ENCODE measurements at places on chromosomes 2 and 18. TPM values are rescaled to one million over a fixed set of nuclear protein-coding genes. Genes with fewer than 3 reads are reported as not detected.

- DNase-seq: no peak
These were observed 91.6 kb downstream of the PTPRM start for GRCh38 chr18:7658701-7659100.

- DNase-seq: no peak
These were observed 67.8 kb downstream of the CWC22 start for GRCh38 chr2:179939259-179939658.

GRCh38 chr2:68512326-68512725 is 44.9 kb downstream of the APLF start:
- DNase-seq: no peak

DNA sequence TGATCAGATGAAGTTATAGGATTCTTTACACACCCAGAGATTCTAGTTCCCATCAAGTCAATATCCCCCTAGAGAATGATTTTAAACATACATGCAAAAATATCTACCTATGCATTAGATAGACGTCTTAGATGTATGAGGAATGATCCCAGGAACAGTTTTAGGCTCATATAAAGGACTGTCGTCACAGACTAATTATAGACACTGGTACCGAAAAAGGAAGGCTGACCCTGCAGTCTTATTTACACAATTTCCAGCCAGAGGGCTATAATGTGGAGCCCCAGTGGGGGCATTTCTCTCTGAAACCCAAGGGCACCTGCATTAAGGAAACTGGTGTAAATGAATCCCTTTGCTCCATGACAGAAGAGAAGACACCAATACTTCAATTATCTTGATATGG is 170.4 kb downstream of the ZNF521 start:
- DNase-seq: no peak

DNA sequence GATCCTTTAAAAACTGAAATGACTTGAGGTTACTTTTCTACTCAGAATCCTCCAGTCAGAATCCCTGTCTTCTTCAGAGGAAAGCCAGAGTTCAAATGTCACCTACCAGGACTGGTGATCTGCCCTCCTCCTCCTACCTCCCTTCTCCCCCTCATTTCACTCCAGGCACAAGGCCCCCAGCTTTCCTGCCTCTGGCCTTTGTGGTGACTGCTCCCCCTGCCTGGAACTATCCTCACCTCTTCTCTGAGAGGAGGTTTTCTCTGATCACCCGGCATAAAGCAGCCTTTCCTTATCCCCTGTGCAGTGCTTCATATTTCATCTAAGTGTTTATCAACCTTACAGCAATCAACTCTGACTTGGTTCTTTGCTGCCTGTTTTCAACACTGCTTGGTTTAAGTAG is 6.8 kb downstream of the B3GNT2 start:
- DNase-seq: no peak

DNA sequence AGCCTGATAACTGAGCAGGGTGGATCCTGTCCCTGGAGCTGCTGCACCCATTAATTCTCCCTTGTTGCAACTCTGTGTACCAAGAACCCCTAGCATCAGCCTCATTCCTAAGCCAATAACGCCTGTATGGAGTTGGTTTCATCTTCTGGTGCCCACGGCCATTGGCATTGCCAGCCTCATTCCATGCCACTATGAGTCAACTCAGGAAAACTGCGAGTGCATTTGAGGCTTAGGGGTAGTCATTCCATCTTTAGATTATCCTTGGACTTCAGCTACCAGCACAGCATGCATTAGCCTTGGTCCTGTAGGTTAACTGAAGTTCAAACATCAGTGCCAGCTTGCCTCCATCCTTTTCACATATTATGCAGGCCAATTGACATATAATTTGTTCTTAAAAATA is 1.4 kb upstream of the TRIM54 start:
- no peak for DNase-seq

- DNase-seq: no peak
These were observed 77.4 kb downstream of the HDAC4 start for GRCh38 chr2:239323447-239323846.

DNA sequence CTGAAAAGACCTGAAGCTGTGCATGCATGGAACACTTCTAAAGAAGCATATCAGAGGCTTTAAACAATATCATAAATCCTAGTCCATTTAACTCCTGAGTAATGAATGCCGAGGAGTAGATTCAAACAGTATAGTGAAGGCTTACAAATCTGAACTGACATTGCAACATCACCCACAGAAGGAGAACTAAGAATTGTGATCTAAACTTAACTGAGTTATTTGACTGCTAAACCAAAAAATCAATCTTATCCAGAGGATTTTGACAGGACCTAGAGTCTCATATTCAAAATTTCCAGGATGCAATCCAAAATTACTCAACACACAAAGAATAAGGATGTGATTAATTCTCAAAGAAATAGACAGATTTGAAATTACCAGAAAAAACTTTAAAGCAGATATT is 181.0 kb downstream of the SLC39A10 start:
- no peak for DNase-seq

GRCh38 chr2:233638836-233639235 is 2.6 kb downstream of the UGT1A10 start:
- DNase-seq: no peak

The IL1R2 gene
- total RNA-seq: 10.7 TPM

The ACVR1C gene
- total RNA-seq: 2.6 TPM

The TRABD2A gene
- 53.6 TPM for total RNA-seq

The MC2R gene
- not detected for total RNA-seq

The GCG gene
- total RNA-seq: not detected

The FOXD4L1 gene
- total RNA-seq: 0.30 TPM

The SPTBN1 gene
- 117 TPM for total RNA-seq

Measured in activated naive CD4-positive, alpha-beta T cell treated with anti-CD3 and anti-CD28 coated beads, Interleukin-2, amount 50 U/mL, for 72 hours (primary cell).